ENCODE measurements at places on chromosomes 5 and 9. TPM values are rescaled to one million over a fixed set of nuclear protein-coding genes. Genes with fewer than 3 reads are reported as not detected.

- no peak for DNase-seq
These were observed 5.0 kb downstream of the CHSY3 start for GRCh38 chr5:129909225-129909624.

- no peak for DNase-seq
These were observed 129.6 kb downstream of the IZUMO3 start for GRCh38 chr9:24416136-24416535.

DNA sequence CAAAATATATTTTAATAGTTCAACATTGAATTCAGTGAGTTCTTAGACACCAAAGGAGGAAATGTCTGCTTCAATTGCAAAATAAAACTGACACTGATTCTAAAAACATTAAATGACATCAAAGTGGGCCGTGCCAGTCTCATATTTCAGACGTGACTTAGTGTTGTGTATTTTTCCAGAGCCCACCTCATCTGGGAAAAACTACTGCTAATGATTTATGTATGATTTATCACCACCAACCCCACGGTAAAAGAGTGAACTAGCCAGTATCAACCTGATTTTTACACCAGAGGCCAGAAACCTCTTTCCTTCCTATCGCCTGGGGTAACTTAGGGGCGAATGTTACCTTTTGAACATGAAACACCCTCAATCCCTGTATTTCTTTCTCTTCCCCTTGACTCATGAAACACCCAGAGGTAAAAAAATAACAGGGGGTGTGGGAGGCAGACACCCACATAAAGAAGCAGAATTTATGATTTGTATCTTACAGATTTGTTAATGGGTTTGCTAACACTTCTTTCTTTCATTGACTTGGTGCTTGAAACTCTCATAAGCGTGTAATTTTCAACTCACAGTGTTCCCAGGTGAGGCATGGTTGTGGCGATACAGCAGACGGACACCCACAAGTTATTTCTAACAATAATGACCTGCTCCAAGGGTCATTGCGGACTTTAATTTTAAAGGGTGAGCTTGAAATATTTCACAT is 56.4 kb upstream of the FANCC start:
- DNase-seq, result no peak

- no peak for DNase-seq
These were observed 35.1 kb downstream of the KCNIP1 start for GRCh38 chr5:170538696-170539586.

- no peak for DNase-seq
These were observed 70.0 kb downstream of the KLHL3 start for GRCh38 chr5:137665678-137666460.

ECM2 gene
- total RNA-seq, result 46.1 TPM

QSOX2 gene
- 6.6 TPM for total RNA-seq

DNA sequence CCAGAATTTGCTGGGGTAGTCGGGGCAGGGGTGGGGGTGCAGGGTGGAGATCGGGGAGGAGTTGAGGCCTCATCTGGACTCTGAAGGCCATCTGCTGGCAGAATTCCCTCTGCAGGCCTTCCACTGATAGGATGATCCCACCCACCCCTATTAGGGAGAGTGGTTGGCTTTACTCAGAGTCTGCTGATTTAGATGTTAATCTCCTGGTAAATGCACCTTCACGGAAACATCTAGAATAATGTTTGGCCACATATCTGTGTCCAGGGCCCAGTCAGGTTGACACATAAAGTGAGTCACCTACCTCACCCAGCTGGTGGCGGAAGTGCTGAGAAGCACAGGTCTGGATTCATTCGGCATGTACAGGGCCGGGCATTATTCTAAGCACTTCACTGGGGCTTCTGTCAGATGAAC is 50.0 kb downstream of the DAPK1 start:
- no peak for DNase-seq

C5orf52 gene
- total RNA-seq, result not detected

CBY3 gene
- total RNA-seq, result not detected

DNA sequence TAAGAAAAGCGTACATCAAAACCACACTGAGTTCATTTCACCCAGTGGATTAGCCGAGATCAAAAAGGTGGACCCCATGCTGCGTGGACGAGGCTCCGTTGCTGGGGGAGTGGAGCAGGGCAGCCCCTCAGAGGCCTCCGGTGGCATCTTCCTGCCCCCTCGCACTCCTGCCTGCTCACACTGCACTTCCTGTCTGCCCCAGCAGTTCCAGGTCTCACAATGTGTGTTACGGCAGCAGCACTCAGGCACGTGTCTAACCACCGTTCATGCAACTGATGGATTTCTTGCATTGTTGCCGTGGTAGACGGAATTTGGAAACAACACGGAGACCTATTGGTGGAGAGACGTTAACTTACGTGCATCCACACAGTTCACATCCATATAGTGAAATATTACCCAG is 196.6 kb upstream of the OTULINL start:
- no peak for DNase-seq

- no peak for DNase-seq
These were observed 19.4 kb downstream of the POLR3G start for GRCh38 chr5:90494043-90494442.

PCDHA1 gene
- total RNA-seq, result not detected

DNA sequence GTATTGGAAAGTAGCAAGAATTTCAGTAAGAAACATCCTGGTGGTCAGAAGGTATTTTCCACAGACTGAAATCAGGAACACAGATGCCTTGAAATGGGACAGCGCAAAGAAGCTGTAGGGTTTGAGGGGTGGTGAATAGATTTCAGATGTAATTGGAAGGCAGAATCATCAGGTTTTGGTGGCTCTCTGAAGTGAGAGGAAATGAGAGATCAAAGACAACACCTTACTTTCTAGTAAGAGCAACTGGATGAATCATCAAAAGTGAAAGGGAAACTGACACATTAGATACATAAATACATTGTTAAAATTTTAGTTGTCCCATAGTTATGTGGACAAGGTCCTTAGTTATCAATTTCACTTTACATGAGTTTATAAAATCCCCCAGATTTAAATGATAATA is 188.2 kb upstream of the SLC27A6 start:
- DNase-seq, result no peak

NPR3 gene
- total RNA-seq, result 6.5 TPM

- DNase-seq, result no peak
These were observed 5.5 kb downstream of the ARHGEF28 start for GRCh38 chr5:73631500-73631899.

ARHGEF39 gene
- total RNA-seq, result 0.29 TPM

GRCh38 chr5:66824476-66824875 is 228.3 kb downstream of the MAST4 start:
- DNase-seq, result no peak

GRCh38 chr5:59577485-59577884 is 316.0 kb downstream of the PDE4D start:
- DNase-seq, result no peak

GRCh38 chr5:90022711-90023053 is 386.9 kb downstream of the CETN3 start:
- DNase-seq, result no peak

DNA sequence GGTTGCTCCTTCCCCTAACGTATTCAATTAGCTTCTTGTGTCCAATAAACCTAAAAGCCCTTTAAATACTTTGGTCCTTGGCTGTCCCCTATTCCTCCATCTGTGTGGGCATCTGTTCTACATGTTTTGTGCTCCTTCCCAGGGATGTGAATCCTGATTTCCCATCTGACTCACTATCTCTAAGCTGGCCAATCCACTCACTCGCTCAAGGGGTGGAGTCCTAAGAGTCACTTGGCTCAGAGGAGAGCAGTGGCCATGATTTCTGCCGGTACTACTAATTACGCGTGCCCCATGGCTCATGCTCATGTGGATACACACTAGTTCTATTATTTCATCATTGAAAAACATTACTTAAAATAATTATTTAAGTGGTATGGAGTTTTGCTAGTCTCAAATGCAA is 89.6 kb downstream of the TAF11L14 start:
- DNase-seq, result no peak

TEK gene
- 14.5 TPM for total RNA-seq

- no peak for DNase-seq
These were observed 20.0 kb downstream of the CD74 start for GRCh38 chr5:150392680-150393079.

DNA sequence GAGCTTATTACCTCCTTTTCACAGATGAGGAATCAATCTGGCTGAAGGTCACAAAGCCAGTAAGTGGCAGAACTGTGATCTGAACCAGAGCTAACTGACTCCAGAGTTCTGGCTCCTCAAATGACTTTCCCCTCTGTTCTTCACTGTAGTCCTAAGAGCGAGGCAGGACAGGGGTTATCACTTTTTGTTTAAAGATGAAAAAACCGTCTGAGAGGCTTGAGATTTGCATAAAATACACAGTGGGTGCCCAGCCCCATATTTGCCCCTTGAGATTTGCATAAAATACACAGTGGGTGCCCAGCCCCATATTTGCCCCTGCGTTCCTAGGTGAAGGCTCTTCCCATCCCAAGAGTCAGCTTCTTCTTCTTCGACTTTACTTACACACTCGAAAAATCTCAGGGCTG is 667 bp downstream of the FBXO10 start:
- no peak for DNase-seq

GRCh38 chr9:130626249-130626996 is 38.0 kb upstream of the PRDM12 start:
- peak; percentile 68 for DNase-seq

MUSK gene
- 0.88 TPM for total RNA-seq

TBCA gene
- 111 TPM for total RNA-seq

DNA sequence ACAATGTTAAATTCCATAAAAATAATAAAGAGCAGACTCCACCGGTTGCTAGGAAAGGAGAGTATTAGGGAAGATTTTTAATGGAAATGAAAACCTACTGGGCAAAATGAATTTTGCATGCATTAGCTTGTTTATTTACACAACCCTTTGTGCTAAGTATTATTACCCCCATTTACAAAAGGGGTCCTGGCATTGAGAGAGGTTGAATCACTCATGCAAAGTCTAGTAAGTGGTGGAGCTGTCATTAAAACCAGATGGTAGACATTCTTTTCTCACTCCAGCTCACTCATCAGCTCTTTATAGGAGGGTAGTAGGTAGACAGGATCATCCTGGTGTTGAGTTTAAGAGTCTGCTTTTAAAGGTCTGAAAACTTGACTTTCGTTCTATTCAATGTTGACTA is 395.1 kb downstream of the PLK2 start:
- no peak for DNase-seq

GRCh38 chr9:123150708-123151503 is 117.4 kb downstream of the GPR21 start:
- DNase-seq, result no peak

PGM5 gene
- total RNA-seq, result 226 TPM

SHOC1 gene
- total RNA-seq, result not detected

WWC1 gene
- total RNA-seq, result 0.33 TPM

DNA sequence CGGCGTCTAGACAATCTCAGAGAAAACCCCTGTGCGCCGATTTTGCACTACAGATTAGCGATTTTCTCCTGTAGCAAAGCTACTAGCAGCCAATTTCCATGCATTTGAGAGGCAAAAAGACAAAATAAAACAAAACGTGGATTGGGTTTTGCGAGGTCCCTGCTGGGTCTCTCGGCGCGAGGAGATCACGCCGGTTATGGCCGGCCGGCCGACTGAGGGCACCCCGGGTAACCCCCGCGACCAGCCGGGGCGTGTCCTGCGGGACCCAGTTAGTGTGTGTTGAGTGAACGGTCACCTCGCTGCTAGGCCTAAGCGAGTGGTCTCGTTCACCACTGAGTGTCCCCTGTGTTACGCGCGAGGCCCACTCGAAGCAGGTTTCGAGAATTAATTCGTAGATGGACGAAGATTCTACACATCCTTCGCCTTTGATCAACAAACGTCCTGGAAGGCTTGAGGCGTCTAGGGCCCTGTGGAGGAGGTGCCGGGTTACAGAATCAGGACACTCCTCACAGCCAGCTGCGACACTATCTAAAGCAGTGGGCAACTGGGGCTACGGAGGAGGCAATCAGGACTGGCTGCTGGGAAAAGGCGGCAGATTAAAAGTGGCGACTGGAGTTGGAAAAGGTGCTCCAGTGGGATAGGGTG is 764 bp upstream of the VDAC1 start:
- peak; percentile 85 for DNase-seq

WDR38 gene
- total RNA-seq, result not detected

- DNase-seq, result no peak
These were observed 34.2 kb upstream of the MSH3 start for GRCh38 chr5:80620211-80620610.

- DNase-seq, result no peak
These were observed 56.8 kb downstream of the MTREX start for GRCh38 chr5:55364537-55365055.

Data from posterior vena cava (tissue), 2 donors.